ENCODE measurements at places on chromosomes 3 and 15. TPM values are rescaled to one million over a fixed set of nuclear protein-coding genes. Genes with fewer than 3 reads are reported as not detected.

CPLX3 gene
- not detected for total RNA-seq

GRCh38 chr3:152556731-152557254, 278.1 kb upstream of the P2RY1 start:
- peak; percentile 62 for DNase-seq

- no peak for DNase-seq
These were observed 23.6 kb upstream of the MYLK start for GRCh38 chr3:123907720-123908119.

GRCh38 chr15:80885016-80885579, 104.5 kb downstream of the MESD start:
- DNase-seq = no peak

PCLAF gene
- 180 TPM for total RNA-seq

DNA sequence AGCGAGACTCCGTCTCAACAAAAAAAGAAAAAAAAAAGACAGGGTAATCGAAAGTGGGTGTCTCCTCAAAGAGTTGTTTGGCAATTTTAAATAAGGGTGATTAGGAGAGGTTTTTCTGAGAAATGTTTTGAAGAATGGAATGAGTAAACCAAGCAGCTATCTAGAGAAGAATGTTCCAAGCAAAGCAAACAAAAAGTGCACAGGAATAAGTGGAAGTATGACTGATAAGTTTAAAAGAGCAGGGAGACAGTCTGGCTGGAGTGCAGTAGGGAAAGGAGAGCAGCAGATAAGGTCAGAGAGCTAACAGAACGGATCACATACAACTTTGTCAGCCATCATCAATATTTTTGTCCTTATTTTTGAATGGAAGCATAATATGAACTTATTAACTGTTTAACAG, 853.5 kb downstream of the TUSC7 start:
- no peak for DNase-seq

MYZAP gene
- 3.2 TPM for total RNA-seq

DNA sequence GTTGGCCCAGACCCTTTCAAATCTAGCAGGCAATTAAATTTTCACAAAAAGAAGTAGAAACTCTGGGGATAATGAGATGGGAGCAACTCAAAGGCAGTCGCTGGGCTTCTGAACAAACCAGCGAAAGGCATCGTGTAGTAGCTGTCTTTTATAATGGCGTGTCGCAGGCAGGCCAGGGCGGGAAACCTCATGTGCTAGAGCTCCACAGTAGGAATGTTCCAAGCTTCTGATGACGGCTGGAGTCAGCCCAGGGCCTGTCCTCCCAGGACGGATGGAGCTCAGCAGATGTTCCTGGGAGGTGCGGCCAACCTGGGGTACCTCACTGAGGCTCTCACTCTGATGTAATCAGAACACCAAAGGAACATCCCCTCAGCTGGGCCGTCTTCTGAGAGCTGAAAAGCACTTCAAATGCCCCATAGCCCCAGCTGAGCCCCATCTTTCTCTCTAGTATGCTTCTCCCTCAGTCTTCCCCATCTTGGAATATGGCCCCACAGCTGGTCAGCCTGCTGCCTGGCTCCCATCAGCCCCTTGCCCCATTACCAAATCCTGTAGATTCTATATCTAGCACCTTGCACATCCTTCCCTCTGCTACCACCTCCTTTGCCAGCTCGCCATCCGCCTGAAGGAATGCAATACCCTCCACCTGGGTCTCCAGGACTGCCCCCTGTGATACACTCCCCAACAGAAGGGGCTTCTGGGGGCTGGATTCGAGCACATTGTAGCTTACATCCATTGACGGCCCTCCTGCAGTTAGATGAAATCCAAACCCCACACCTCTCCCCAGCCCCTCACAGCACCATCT, 54.9 kb upstream of the ATP2B2 start:
- DNase-seq = no peak

- no peak for DNase-seq
These were observed 38.0 kb downstream of the RAB7A start for GRCh38 chr3:128763967-128764366.

KLHL18 gene
- 12.1 TPM for total RNA-seq

ARPIN gene
- total RNA-seq = 8.9 TPM

DNA sequence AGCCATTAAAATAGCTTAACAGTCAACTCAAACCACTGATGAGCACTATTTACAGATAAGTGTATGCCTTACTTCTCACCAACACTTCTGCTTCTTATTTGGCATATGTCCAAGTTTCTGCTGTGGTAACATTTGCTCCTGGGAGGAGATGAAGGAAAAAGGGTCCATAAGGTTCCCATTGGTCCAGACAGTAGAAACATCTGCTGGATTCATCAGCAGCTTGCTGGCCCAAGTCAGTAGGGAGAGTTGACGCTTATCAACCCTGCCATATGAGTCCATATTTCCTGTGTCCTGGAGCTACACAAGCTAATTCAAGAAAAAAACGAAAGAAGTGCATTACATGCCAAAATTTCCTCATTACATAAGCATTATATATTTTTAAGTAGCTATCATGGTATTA, 824.5 kb downstream of the CADM2 start:
- DNase-seq = no peak

GRCh38 chr15:90463381-90463780, 66.3 kb upstream of the CRTC3 start:
- DNase-seq = peak; percentile 79

EXD1 gene
- total RNA-seq = not detected

IFT57 gene
- 61.0 TPM for total RNA-seq

- DNase-seq = no peak
These were observed 376.1 kb upstream of the CFAP20DC start for GRCh38 chr3:59425942-59426341.

- no peak for DNase-seq
These were observed 22.1 kb downstream of the SEMA7A start for GRCh38 chr15:74411686-74412085.

SCN11A gene
- not detected for total RNA-seq

DNA sequence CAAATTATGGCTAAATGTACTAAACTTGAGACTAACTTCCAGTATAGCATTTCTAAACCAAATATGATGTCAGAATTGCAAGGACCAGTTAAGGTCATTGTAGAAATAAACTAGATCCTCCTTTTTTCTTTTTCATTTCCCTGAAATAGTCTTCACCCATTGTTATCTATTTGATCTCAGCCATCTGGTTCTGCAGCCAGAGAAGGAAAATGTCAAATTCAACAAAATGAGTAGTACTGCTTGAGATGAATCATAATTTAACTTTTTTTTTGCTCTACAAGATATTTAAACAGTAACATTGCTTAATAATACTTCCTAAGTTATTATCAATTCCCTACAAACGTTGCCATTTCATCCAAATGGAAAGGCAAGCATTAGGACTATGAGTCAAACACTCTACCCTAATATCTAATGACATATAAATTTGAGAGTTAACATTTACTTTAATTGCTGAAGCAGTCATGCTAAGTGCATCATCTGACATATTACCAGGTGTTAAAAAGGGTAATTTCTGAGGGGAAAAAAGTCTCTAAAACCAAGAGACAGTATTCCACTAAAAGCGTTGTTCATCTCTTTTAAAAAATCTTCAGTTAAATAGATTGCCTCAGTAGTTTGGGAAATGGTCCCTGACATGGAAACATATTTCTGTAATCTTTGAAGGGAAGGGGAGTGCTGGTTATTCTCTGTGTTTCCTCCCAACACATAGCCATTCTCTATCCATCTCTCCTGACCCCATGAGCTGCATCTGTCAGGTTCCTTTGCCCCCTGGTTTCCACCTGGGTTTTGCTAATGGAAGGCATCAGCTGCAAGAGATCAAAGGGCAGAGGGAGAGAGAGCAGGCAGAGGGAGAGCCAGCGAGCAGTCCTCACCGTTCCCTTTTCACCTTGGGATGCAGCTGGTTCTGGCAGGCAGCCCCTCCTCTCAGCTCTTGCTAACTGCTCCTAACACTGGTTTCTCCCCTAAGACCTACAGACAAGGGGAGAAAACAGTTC, 138.5 kb downstream of the ARPP21 start:
- no peak for DNase-seq

CRABP1 gene
- not detected for total RNA-seq

DNA sequence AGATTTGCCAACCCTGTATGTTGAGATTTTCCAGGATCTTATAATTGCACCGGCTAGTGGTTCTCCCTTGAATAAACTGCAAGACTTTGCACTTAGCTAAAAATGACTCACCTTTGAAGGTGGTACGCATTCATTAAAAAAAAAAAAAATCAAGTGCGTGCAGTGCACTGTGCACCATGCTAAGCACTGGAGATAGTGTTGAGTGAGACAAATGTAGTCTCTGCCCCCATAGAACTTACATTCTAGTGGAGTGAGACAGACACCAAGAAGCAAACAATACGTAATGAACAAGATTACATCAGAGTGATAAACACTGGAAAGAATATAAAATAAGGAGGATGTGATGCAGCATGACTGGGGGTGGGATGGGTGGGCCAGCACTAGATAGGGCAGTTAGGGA, 69.4 kb downstream of the ITPR1 start:
- no peak for DNase-seq

- DNase-seq = no peak
These were observed 48.4 kb upstream of the TJP1 start for GRCh38 chr15:29870495-29871151.

LOXL1 gene
- total RNA-seq = 92.8 TPM

STRIT1 gene
- total RNA-seq = not detected

DNA sequence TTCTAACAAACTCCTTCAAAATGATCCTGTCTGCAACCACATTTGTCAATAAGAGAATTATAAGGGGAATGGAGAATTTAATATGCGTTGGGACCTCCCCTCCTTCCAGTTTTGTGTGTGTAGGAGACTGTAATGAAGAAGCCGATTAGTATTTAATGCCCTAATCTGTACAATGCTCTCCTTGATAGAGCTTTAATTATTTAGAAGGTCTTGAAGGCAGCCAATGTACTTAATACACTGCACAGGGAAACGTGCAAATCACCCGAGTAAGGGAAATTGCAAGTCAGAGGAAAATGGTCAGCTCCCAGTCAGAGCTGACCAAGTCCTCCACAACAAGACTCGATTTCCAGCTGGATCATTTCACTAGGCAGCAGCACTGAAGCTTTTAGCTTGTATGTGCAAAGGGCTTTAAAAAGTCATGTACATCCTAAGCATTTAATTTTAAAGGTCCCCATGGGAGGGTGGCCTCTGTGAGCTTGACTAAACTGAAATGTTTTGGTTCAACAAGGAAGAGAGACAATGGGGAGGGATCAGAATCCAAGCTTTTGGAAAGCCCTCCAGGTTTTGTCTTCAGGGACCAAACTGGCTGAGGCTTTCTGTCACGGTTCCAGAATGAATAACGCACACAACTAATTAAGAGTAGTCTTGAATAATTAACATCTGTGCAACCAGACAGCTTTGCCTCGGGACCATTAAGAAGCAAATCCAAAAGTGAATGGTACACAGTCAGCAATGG, 159.8 kb upstream of the MITF start:
- DNase-seq = no peak

DNA sequence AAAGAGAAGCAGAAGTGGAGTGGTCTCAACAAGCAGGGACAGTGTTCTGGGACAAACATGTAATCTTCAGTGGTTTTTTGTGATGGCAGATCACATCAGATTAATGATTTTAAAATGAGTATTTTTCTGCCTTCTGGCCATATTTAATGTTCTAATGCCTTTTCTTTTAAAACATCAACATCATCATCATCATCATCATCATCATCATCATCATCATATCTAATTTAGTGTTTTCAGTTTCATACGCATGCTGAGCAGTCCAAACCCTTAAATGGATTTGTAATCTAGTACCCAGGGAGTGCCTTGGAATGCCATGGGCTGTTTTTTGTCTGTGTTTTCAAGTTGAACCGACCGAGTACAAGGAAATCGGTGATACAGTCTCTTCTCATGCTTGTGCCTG, 68.9 kb downstream of the CACNA2D3 start:
- no peak for DNase-seq

FAIM gene
- total RNA-seq = 21.9 TPM

DNA sequence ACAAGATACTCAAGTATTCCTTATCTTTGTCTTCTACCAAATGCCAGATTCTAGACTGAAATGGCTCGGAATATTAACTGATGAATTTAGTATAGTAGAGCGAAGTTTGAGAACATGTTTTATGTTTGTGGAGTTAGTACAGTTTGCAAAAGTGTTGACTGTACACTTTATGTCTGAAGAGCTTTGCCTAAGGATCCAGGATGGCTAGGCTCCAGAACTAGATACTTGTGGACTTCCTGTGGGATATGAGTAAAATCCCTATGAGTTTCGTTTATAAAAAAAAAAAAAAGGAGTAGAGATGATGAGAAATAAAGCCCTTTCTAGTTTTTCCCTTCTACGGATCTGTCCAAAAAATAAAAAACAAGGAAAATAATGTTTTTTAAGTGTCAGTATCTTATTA, 96.7 kb downstream of the TP63 start:
- no peak for DNase-seq

DNA sequence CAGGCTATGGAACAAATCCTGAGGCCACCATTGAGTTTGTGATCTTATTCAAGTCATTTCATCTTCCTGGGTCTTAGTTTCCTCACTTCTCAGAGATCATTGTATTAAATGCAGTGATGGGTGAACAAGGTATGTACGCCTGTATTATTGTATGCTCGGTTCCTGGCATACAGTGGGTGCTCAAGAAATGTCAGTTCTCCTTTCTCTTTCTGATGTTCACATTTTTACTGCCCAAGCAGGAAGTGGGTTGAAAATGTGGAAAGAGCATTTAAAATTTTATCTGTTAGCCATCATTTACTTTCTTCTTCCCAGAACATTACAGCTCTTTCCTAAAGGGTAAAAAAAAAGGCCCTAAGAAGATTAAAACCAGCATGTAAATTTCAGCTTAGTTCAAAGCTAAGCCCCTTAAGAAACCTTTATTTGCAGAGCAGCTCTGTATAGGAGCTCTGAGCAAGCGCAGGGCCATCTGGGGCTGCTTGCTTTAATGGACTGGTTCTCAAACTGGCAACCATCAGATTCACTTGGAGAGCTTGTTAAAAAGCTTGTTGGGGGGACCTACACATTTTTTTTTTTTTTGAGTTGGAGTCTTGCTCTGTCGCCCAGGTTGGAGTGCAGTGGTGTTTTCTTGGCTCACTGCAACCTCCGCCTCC, 179.4 kb downstream of the CHST2 start:
- no peak for DNase-seq

SCG5 gene
- total RNA-seq = 0.76 TPM

DNA sequence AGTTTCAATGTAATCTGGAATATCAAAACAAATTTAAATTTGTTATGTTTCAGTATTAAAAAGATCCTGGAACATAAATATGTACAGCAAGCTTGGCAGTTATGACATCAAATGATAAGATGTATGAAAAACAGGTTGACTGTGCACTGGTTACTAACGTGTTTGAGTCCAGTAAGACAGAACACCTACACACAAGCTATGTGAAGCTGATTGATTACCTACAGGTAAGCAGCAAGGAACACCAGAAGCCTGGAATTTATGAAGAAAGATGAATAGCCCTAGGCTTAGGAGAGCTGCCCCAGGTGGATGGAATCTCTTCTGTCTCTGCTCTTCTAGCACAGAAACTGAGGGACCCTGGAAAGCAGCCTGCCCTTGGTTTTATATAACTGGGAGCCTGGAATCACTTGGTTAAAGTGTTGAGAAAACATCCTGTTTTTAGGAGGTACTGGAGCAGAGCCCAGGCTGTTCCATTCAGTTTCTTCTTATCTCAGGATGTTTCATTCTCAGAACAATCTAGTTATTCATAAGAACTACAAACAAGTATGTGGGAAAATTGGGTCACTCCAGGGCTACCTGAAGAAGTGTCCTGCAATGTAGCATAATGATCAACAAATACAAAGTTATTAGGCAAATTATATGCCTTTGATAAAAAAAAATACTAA, 36.3 kb downstream of the SLITRK3 start:
- no peak for DNase-seq

GRCh38 chr15:59993950-59994401, 10.1 kb upstream of the FOXB1 start:
- no peak for DNase-seq

- no peak for DNase-seq
These were observed 69.0 kb upstream of the SAMMSON start for GRCh38 chr3:69930564-69930963.

- DNase-seq = peak; percentile 3
These were observed 155.4 kb downstream of the TP63 start for GRCh38 chr3:189786479-189787064.
